NCI-H345 (cell line): ENCODE measurements at places on chromosomes 13 and 19.

- DNase-seq: no peak
Measured at GRCh38 chr13:30398601-30399072, 23.7 kb upstream of the UBE2L5 start.

DNA sequence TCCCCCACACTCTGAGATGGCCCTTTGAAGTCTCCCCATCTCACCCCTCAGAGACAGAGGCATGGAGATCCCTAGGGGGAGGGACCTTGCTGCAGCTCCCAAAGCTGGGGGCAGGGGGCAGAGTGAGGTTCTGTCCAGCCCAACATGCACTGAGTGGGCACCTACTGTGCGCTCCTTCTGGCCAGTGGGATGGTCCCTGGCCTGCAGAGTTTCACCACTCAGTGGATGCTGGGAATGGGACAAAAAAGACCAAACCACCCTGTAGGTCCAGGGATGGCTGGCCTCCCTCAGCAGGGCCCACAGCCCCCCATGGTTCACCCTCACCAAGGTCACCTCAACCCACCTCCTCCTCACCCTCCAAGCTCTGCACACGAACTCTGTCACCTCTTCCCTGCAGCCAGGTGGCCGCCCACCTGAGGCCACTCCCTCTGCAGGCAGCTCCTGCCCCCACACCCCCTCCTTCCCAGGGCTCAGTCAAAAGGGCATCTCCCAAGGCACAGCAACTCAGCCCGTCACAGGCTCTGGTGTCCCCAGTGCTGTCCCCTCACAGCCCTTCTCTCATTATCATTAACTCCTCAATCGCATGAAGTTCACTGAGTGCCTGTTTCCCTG is 16.1 kb downstream of the CEACAM21 start:
- no peak for DNase-seq

- DNase-seq: peak; percentile 38
Measured at GRCh38 chr19:41998246-41999020, 4.4 kb upstream of the ATP1A3 start.

GRCh38 chr19:5073153-5073844 is 104.4 kb downstream of the KDM4B start:
- no peak for DNase-seq

DNA sequence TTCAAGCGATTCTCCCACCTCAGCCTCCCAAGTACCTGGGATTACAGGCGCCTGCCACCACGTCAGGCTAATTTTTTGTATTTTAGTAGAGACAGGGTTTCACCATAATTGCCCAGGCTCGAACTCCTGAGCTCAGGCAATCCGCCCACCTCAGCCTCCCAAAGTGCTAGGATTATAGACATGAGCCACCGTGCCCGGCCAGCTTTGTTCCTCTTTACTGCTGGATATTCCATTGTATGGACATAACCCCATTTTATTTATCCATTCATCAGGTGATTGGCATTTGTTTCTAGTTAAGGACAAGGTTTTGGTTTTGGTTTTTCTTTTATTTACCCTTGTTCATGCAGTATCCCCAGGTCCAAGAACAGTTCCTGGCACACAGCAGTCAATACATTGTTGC is 4.1 kb upstream of the RPS9 start:
- DNase-seq: no peak

DNA sequence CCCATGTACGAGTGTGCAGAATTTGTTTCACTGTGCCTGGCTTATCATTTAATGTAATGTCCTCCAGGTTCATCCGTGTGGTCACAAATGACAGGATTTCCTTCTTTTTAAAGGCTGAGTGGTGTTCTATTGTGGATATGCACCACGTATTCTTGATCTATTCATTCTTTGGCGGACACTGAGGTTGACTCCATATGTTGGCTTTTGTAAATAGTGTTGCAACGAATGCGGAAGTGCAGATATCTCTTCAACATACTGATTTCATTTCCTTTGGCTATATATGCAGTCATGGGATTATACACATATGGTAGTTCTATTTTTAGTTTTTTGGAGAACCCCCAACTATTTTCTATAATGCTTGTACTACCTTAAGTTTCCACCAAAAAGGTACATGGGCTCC is 13.0 kb downstream of the OR7A5 start:
- no peak for DNase-seq

DNA sequence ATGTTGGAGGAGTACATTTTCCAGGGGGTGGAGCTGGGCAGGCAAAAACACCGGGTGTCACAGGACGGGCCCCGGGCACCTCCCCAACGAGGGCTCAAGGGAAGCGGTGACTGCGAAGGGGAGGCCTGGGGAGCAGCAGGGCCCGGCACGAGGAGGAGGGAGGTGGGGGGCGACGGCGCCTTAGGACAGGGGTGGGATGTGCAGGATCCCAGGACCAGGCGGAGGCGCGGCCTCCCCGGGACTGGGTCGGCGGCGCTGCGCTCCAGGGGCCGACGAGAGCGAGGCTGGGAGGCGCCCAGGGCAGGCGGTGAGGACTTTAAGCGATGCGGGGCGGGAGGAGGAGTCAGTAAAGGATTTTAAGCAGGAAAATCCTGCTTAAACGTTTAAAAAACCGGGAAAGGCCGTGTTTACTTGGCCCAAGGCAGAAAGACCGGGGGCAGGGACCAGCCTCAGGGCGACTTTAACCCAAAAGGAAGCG is 427 bp downstream of the ZNF160 start:
- DNase-seq: no peak
